ENCODE measurements at places on chromosomes 7 and 10.

DNA sequence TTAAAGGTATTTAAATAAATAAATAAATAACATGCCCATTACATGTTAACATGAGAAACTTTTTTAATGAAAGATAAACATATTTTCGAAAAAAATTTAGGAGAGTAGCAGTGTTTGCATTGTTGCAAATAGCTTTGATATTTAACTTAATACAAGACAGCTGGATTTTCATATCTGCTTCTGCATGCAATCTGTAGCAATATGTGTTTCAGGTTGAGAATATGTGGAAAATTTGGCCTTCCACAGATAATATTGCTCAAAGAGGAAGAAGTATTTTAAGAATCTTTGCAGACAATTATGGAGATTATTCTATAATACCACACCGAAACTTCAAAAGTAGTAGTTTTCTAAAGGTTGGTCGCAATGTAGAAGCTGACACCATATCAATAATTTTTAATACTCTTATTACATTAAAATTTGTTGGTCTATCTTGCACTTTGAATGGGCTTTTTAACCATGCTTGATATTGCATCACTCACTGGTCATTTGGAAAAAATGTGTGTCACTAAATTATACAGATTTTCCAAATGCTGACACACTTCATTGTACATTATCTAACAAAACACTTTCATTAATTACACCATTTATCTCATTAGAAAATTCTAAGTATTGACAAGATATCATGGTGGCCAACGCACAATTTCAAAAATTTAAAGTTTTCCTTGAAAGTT, 229.8 kb upstream of the HDAC9 start:
- no peak for DNase-seq

DNA sequence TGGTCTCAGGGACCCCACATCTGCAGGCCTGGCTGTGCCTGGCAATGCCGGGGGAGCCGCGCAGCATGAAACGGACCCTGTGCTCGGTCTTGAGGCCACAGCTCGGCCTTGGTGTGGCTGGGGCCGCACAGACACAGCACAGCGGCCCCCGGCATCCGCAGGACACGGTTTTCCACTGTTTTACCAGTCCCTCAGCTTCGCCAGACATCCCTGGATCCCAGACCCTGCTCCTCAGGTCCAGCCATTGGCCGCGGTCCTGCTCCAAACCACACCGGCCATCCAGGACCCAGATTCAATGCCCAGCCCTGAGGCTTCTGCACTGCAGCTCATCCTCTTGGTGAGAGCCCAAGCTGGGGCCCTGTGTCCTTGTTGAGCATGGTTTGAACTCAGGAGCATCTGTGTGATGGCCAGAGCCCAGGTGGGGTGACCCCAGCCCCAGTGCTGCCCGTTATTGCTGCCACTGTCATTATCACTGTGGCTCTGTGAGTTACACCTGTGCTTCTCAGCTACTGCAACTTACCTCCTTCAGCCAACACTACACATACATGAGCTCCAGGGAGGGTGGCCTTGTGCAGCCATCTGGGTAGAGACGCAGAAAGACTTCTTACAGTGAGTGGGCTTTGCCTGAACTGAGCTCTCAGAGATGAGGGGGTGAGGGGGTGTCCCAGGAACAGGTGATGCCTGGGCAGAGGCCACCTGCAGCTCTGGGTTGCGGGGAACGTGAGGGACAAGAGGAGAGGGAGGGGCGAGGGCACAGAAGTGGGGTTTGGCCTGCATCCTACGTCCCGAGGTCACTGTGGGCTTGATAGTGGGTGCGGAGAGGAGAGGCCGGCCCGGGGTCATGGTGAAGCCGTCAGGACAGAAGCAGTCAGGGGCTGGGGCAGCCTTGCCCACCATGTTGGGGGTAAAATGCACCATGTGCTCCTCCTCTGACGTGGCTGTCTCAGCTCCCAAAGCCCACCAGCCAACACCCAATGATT, 567.6 kb downstream of the PTPRN2 start:
- DNase-seq = no peak

DNA sequence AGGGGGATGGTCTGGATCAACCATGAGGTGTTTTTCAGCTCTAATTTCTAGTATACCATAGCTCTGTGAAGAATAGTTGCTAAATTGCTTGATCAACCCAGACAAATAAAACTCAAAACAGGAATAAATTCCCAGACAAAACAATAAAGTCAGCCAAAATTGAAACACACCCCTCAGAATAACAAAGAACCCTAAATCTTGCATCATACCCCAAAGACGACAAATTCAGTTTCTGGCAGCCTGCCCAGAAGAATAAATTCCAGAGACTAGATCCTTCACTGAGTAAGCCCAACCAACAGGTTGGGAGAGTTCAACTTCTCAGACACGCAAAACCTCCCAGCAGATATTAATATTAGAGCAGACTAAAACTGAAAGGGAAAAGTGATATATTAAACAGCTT, 11.2 kb upstream of the SEM1 start:
- DNase-seq = no peak

DNA sequence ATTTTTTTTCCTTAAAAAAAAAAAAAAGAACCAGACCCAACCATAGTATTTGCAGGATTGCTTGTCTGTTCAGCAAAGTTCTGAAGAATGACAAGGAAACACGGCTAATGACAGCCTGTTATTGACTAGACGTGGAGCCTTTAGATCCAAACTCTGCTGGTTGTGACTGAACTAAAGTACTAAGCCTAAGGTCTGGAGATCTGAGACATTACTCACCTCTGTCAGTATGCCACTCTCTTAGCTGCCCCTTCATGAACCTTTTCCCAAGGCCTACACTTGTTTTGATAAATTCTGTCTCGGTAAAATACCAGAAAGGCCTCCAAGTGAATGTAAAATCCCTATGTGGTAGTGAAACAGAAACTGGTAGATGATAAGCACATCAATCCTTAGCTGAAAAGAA, 101.0 kb downstream of the CABCOCO1 start:
- DNase-seq = no peak

DNA sequence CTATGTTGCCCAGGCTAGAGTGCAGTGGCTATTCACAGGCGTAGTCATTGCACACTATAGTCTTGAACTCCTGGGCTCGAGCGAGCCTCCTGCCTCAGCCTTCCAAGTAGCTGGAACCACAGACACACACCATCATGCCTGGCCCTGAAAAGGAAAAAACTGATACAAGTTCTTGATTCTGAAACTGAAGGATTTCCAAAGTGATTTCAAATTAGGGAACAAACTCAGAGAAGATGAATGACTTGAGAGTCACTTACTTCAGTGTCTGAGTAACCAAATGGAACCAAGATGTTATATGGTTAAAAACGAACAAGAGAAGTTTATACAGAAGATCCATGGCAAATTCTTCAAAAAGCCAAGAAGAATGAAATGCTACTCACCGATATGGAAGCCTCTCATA, 14.4 kb downstream of the CWF19L1 start:
- DNase-seq = no peak

DNA sequence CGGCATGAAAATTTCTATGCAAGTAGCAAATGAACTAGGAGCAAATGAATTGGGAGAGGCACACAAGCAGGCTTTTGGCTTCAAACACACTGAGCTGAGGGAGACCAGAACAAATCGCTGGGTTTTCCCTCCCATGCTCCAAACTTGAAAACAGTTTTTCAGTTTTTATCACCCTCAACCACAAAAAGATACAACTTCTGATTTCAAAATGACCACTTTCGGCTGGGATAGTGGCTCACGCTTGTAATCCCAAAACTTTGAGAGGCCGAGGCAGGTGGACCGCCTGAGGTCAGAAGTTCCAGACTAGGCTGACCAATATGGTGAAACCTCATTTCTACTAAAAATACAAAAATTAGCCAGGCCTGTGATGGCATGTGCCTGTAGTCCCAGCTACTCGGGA, 9.0 kb upstream of the CHUK start:
- DNase-seq = no peak

- DNase-seq = no peak
These were observed 2.4 kb upstream of the ARID5B start for GRCh38 chr10:61899069-61899531.

DNA sequence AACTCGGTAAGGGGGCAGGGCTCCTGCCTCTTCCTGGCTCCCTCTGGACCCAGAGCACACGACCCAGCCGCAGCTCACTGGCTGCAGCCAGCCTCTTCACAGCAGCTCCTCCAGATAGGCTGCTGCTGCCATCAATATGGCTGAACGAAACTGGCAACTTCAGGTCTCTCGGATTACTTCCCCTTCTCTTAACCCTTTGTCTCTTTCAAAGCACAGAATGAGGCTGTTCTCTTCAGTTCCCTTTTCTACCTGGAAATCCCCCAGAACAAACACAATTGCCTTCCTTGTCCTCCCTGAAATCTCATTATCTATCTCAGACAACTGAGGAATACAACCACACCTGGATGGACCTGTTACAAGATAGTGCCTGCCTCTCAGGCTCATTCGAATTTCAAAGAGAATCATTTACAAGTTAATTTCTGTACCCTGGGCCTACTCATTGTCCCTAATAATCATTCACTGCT, 193.4 kb upstream of the MBL2 start:
- no peak for DNase-seq

- peak; percentile 61 for DNase-seq
These were observed 35.9 kb upstream of the AP5Z1 start for GRCh38 chr7:4739528-4739992.

DNA sequence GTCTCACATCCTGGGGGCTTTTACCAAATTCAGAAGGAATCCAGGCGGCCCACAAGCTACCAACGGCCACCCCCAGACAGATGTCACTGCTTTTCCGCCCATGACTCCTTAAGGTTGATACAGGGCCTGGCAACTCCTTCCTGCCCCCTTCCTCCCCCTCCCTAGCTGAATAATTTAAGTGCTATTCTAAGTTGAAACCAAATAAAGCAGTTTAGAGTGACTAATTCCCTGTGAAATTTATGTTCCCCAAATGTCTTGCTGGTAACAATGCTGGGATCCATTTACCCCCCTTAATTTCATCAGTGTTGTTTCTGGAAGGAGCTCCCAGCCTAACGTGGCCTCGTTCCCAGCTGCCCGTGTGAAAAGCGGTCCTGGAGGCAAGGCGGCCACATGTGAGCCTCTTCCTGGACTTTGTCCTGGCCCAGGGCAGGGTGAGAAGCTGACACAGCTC, 109.6 kb downstream of the TMEM130 start:
- DNase-seq = no peak

GRCh38 chr7:734214-734613, 7.1 kb upstream of the PRKAR1B start:
- DNase-seq = no peak

DNA sequence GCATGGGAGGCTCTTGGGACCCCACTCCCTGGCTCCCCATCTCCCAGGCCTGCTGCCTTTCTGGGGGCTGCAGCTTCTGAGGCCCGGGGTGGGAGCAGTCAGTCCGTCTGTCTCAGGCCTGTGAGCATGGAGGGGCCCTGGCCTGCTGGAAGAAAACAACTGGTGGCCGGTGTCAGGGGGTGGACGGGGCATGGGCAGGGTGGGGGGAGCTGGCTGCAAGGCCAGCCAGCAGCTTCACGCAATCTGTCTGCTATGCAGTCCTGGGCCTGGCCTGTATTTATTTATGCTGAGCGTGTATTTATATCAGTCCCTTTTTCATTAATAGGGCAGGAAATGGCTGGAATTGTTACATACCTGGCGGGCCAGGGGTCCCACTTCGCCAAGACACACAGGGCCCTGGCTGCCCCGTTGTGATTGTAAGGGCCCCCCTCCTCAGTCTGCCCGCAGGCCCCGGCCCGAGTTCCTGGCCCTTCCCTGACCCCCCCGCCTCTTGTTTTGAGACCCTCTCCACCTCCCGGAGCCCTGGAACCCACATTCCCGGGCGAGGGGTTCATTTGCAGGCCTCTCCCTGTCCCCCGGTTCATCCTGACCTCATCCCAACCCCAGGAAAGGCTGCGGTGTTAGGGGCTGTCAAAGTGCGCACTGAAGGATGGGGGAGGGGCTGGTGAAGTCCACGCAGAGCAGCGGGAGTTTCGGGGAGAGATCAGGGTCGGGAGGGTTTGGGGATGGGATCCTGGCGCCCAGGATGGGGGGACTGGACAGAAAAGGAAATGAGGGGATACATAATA, 8.2 kb downstream of the TMEM270 start:
- DNase-seq = no peak

- DNase-seq = no peak
These were observed 8.1 kb downstream of the ZKSCAN1 start for GRCh38 chr7:100023526-100023925.

- no peak for DNase-seq
These were observed 61.9 kb downstream of the SH3PXD2A start for GRCh38 chr10:103793429-103793828.

DNA sequence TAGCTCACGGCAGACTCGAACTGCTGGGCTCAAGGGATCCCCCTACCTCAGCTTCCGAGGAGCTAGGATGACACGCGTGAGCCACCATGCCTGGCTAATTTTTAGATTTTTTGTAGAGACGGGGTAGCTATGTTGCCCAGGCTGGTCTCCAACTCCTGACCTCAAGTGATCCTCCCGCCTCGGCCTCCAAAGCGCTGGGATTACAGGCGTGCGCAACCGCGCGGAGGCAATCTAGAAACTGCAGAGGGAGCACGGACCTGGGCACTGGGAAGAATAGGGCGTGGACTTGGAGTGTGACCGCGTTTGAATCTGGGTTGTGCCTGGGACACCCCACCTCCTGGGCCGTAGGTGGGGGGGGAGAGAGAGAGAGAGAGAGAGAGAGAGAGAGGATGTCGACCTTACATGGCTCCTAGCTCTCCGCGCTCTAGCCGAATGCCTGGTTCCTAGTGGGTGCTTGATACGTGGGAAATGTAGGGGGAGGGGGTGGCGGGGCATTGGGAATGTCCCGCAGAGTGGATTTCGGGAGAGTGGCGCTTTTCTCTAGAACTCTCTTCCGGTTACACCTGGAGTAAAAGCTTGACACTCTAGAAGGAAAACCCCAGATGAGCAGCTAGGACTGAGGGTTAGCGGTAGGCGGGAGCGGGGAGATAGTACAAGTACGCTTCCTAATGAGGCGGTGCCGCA, 1.2 kb upstream of the MAP3K8 start:
- no peak for DNase-seq

DNA sequence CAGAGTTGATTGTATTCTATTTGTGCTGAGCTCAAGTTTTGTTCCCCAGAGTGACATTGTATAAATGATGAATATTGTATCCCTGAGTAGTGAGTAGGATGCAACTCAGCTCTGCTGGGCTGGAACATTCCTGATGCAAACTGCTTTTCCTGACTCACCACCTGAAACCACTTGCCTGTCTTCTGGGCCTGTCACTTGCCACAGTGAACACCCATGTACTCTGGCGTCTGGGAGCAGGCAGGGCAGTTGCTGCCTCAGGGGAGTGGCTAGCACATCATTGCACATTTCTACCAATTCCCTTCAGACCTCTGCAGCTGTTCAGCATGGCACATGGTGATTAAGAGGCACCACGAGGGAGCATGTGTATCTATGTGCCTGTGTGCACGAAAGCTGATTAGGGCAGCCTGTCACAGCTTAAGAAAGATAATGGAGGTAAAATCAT, 157.3 kb downstream of the SND1 start:
- no peak for DNase-seq
